ENCODE measurements at places on chromosomes 16 and 17.
A peak's percentile ranks its signal among the peaks of the same experiment; 100 is the strongest.

DNA sequence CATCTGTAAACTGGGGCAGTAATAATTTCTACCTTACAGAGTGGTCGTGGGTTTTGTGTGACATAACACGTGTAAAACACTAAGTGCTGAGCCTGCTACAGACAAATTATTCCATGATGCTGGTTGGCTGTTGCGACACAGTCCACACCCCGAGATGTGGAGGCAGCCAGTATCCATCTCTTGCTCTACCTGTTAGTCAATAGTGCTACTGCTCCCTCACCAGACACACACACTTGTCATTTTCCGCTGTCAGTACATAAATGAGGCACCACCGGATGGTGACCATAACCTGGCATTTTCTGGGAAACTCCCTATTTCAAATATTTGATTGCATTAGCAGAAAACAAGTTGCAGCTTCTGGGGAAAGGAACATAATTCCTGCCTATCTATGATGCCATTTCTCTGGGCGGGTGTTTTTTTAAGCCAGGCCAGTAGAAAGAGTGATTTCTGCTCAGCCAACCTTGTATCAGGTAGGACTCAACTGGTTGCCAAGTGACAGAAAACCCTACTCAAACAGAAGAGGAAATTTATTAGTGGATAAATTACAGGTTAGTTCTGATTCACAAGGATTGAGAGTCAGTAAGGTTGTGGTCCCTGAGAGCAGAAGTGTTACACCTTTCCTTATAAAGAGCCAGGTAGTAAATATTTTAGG is 24.1 kb downstream of the DNAJA2 start:
- no peak for DNase-seq

DNA sequence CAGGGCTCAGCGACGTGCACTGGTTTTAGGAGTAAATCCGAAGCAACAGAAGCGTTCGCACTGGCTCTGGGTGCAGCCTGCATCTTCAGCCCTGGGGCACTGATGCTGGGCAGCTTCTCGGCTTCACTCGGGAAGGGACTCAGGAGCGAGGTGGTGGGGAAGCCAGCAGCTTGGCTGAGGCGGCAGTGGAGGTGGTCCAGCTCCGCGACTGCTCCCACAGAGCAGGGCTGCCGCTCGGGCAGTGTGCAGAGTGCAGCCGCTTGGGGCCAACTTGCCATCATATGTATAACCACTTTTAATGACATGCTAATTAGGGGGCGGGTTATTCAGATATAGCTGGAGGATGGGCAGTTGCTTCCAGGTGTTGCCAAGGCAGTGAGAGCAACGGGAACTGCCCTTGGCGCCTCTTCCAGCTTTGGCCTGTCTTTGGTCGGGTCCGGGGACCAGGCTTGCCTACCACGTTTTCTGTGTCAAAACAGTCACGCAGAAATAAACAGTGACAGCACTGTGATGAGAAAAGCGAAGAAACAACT is 26.7 kb downstream of the METRNL start:
- no peak for DNase-seq

DNA sequence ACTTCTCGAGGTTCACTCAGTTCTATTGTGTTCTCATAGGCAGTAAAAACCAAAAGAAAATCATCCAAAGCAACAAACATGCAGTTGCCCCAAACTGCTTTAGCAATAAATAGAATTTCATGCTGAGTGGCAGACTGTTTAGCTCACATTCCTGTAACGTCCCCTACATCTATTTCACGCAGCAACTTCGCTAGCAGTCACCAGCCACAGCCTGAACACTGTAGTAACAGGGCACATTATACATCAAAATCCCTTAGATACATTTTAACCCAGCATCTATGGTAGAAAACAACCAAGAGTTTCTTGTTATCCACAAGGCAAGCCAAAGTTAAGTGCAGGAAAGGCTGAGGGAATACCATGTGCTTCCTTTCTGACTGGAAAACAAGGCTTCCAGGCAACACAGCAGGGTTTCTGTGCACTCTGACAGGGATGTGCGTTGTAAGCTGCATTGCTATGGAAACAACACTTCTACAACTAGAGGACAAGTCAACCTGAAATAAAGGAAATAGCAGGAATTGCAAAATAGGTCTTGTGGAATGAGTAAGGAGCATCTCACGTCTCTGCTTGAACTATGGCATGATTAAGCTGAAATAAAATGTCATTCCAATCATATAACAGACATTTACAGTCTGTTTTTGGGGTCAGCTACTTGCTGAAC is 55.4 kb downstream of the CFDP1 start:
- DNase-seq = peak; percentile 93

DNA sequence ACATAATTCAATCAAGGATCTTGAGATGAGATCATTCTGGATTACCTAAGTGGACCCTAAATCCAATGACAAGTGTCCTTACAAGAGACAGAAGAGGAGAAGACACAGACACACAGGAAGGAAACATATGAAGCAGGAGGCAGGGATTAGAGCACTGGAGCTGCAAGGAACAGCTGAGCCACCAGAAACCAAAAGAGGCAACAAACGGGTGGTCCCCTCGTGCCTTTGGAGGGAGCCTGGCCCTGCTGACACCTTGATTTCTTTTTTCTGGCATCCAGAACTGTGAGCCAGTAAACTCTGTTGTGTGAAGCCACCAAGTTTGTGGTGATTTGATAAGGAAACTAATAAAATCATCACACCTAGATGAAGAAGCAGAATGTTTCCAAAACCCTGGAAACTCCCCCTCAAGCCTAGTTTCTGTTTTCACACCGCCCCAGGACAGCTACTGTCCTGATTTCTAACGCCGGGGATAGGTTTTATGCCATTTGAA is 115.2 kb downstream of the PITPNC1 start:
- DNase-seq = no peak

DNA sequence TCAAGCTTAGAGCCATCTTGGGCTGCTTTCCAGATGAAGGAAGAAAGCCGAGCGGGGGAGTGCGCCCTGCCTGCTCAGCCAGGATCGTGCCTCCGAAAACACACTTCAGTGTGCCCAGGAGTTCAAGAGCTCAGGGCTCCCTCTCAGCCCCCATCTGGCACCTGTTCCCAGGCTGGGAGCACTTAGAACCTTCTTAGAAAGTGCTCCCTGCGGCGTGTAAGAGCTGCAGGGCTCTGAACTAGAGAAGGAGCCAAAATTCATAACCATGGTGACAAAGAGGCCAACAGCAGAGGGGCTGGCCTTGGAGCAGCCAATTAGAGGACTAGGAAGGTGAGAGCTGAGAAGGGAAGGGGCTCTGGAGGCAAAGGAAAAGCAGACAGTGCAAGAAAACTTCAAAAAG is 59.0 kb upstream of the TNRC6C start:
- no peak for DNase-seq

- no peak for DNase-seq
Observed at GRCh38 chr16:11848842-11849241, 2.5 kb downstream of the RSL1D1 start.

GRCh38 chr16:17304491-17305119 is 166.2 kb downstream of the XYLT1 start:
- no peak for DNase-seq

GRCh38 chr17:77322514-77323412 is 182.0 kb downstream of the SEC14L1 start:
- DNase-seq = peak; percentile 92

DNA sequence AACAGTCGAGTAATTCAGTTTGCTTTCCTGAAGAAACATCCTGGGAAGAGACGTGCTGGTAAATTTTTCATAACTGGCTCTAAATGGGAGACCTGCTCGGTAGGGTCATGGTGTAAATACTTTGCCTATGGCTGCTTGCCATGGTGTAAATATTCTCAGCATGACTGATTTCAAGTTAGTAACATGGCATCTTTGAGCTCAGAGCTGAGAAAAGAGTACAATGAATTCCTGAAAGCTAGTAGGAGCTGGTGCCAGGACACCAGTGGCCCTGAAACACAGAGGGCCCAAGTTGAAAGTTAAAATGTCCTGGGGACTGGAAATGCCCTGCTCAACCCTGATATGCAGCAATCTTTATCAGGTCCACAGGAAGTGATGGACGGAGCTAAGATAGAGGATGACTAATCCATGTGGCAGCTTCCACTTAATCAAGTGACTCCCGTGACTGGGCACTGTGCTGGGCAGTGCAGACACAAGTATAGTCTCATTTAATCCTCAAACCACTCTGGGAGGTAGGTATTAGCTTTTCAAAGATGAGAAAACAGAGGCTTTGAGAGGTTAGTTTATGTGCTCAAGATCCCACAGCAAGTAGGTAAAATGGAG is 130.1 kb upstream of the ADAMTS18 start:
- no peak for DNase-seq

DNA sequence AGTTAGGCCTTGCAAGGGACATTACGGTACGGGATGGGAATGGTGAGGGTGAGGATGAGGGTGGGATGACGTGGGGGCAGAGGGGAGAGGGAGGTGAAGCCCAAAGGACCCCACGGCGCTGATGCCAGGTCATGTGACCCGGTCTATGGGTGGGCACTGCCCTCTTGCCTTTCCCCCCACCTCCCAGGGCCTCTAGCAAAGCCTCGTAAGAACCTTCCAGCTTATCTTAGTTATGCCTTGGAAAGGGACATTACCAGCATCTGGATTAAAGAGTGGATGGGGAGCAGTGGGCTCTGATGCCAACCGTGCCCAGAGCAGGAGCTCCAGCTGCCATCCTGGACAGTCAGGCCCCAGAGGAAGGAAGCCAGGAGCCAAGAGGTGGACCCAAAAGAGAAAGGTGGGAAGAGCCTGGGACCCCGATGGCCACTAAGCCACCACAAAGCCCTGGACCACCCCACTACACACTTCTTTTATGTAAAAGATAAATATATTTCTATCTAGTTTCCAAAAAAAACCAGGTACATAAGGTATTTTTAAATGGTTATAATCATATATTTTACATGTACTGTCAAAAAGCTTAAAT is 40.9 kb downstream of the TK2 start:
- DNase-seq = no peak

- DNase-seq = no peak
Observed at GRCh38 chr16:80040814-80041213, 440.3 kb upstream of the MAF start.

DNA sequence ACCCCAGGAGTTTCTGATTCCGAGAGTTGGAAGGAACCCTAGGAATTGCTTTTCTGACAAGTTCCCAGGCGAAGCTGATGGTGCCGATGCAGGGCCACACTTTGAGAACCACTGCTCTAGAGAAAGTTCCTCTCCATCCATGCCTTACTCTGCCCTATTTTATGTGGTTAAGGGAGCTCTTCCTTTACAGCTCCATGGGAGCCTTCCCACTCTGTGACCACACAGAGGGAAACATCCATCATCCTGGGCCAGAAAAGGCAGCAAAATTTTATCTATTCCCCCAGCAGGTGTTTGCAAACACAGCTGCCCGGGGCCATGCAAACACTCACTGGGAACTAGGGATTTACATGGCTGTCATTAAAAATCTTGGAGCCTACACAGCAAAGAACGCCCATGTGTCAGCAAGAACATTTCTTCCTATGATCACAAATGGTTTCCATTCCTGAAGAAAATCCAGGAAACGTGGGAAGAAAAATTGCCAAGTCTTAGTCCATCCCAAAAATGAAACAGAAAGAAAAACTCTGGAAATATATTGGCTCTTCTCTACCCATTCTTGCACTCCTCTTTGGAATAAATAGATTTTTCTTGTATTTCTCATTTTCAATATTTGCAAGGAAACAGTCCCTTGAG is 252.7 kb downstream of the PMP22 start:
- DNase-seq = no peak

DNA sequence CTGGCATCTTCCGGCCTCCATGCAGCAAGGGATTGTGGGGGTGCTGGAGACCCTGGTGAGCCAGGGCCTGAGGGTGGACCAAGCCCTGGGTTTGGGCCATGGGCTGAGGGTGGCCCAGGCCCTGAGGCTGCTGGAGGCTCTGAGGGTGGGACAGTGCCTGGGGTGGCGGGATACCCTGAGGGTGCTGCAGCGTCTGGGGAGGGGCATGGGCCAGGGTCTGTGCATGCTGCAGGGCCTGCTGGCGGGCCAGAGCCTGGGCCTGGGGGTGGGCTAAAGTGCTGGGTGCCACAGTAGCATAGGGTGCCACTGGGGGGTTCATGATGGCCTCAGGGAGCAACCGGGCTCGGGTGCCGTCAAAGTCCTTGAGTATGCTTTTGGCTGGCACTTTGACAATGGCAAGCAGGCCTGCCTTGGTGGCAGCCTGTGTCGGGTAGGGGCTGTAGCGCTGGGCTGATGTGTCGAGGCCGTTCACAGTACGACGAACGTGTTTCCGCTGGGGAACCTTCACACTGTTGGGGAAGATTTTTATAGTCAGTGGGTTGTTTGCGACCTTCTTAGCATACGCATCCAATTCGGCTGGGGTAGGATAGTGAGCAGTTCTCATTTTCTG is 15.6 kb downstream of the TRAF4 start:
- DNase-seq = no peak

GRCh38 chr17:58534901-58535421 is 20.5 kb upstream of the MTMR4 start:
- DNase-seq = no peak

- DNase-seq = no peak
Observed at GRCh38 chr16:85902366-85903155, 3.6 kb downstream of the IRF8 start.

GRCh38 chr16:84730406-84731106 is 30.8 kb downstream of the USP10 start:
- DNase-seq = peak; percentile 77

GRCh38 chr17:66214884-66215528 is 14.2 kb downstream of the APOH start:
- DNase-seq = no peak

- DNase-seq = no peak
Observed at GRCh38 chr16:84334058-84334457, 34.3 kb upstream of the ATP2C2 start.

- no peak for DNase-seq
Observed at GRCh38 chr17:29570521-29570920, 2.0 kb downstream of the TP53I13 start.

GRCh38 chr17:47286198-47286914 is 32.7 kb downstream of the ITGB3 start:
- peak; percentile 35 for DNase-seq

- DNase-seq = no peak
Observed at GRCh38 chr17:46826116-46826515, 7.6 kb upstream of the WNT3 start.

GRCh38 chr17:65556014-65556909 is 5.2 kb downstream of the AXIN2 start:
- no peak for DNase-seq

DNA sequence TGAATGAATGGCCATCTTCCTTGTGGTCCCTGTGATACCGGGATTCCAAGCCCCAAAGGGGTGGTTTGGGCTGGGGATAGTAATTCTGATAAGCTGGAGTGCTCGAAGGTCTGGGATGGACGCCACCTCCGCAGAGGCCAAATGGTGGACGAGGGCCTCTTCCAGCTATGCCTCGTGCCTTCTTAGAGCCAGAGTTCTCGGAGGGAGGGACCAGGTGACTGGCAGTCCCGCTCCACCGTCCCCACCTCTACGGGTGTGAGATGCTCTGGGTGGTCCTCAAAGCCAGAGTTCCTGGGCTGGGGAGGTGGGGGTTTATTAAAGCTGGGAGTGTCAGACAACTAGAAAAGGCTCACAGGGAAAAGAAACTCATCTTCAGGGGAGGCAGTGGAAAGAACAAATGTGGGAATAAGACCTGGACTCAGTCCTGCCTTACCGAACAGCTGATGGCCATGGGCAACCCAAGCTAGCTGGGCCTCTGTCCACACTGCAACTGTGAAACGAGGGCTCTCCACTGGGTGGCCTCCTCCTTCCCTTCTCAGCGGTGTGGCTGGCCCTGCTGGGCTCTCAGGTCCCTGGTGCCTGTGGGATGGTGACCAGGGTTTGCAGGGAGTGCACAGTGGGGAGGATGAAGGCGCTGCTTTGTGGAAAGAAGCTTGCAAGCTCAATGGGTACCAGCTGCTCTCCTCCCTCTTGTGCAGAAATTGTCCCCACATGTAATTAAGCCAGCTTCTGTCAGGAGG is 75.2 kb downstream of the N4BP1 start:
- no peak for DNase-seq

All from fibroblast of skin of left quadriceps (primary cell).